CD4-positive, CD25-positive, alpha-beta regulatory T cell (primary cell): ENCODE measurements at places on chromosomes 3 and 15.

- DNase-seq, result no peak
Measured at GRCh38 chr15:36066757-36067156, 512.7 kb upstream of the CDIN1 start.

DNA sequence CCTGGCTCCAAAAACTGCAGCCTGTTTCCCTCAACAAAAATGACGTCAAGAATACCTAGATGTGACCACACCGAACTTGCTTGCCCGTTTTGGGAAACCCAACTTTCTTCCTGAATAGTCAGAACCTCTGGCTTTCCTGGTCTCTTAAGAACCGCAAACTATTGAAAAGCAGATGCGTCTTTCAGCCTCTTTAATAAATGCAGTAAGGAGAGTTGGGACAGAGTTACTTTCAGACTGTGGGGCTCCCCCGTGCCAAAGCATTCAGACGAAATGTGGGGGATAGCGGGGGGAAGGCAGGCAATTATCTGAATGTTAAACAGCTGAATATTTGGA lies 1.2 kb upstream of the PROK2 start:
- DNase-seq, result no peak

- DNase-seq, result no peak
Measured at GRCh38 chr3:2458816-2459215, 360.1 kb downstream of the CNTN4 start.

DNA sequence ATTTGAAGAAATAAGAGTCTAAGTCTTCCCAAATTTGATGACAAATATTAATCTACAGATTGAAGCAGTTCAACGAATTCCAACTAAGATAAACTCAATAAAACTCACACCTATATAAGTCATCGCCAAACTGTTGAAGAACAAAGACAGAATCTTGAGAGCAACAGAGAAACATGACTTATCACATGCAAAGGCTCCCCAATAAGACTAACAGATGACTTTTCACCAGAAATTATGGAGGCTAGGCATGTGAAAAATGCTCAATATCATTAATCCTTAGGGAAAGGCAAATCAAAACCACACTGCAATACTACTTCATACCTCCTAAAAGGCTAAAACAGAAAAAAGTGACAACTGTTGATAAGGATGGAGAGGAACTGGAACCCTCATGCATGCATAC lies 517.6 kb upstream of the SUCLG2 start:
- DNase-seq, result no peak

DNA sequence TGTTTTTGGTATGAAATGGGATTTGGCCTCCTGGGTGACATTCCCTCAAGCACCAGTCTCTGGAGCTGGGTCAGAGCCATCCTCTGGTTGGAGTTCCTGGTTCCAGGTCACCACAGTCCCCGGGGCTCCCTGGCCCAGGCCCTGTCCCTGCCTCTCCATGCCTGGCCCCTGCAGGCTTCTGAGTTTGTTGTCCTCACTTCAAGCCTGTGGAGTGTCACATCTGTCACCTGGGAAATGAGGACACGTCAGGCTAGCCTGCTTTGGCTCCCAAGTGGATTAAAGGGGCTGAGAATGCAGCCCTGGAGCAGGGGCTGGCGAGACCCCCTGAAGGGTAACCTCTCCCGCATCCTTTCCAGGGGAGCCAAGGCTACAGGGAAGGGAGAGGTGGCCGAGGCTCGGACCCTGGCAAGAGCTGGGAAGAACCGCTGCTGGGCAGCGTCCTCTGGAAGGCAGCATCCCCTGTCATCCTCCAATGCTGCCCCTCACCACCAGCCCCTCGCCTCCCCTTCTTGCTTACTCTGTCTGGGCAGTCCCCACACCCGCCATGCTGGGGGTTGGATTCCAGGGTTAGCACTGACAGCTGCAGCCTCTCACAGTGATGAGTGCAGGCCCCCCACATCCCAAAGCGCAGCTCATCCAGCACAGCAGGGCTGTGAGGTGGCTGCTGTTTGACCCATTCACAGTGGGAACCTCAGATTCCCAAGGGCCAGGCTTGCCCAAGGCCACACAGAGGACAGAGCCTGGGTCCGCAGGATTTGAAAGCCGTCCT lies 75.5 kb upstream of the IQSEC1 start:
- no peak for DNase-seq

- DNase-seq, result no peak
Measured at GRCh38 chr15:57769266-57769665, 62.8 kb downstream of the POLR2M start.

GRCh38 chr15:51334011-51334451 lies 4.4 kb downstream of the CYP19A1 start:
- no peak for DNase-seq

DNA sequence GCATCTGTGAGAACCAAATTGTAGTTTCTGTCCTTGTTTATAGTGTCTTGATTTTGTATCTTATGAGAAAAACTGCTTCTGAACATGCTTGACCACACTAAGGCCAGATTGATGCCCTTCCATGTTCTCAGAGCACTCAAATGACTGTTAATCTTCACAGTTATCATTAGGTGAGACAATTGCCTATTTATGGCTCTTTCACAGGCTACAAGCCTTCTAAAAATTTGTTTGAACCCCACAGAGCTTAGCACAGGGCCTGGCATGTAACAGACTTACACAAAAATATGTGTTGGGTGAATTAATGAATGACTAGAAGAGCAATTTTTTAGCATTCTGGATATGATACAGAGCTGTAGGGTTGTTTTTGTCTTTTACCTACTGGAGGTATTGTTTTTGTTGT lies 43.1 kb downstream of the BTLA start:
- no peak for DNase-seq

DNA sequence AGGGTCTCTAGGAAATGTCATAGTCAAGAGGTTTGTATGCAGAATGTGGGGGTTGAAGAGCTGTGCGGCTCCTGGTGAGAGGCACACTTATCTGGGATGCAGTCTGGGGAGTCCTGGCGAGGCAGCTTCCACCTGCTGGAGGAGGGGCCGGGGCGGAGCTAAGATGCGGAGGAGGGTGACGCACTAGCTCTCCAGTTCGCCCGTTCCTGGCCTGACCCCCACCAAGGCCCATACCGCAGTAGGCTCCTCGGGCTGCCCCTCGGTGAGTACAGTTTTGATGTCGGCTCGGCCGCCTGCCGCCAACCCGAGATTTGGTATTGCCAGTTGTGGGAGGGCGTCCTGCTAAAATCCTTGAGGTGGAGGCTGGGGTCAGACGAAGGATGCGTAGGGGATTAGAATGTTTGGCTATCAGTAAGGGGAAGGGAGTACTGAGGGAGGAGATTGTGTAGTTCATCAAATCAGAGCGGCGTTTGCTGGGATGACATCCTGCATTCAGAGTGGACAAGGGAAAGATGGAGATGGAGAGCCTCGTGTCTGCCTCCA lies at the start of gene SCG5:
Gene SCG5, plus strand, starts transcription at position 194 of the 543 bp plus-strand sequence. CDS start 1,883 bp downstream, outside the sequence.
- DNase-seq, result no peak

DNA sequence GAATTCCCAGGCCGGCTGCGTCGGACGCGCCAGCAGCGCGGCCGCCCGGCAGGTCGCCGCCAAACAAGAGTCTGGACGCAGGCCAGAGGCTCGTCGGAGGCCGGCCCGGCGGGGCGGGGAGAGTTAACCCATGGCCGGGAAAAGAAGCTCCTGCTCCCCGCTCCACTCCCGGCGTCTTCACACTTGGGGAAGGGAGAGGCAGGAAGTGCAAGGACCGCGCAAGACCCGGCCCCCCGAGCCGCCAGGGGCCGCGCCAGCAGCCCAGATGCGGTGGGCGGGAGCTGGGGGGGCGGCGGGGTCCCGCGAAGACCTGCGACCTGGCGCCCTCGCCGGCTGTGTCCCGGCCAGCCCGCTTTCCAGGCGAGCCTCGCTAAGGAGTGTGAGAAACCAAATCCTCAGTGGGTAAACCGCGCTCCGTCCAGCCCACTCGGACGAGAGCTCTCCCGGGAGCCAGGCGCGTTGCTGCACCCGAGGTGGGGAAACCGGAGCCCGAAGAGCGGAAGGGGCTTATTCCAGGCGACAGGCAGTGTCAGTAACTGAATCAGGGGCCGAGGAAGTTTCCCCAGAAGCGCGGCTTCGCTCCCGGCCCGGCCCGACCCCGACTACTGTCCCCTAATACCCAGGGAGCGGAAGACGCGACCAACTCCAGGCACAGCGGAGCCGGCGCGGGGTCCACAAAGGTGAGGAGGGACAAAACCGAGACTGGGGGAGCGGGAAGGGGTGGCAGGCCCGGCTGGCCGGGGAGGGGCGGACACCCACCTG lies 721 bp downstream of the ADAMTS7 start:
- no peak for DNase-seq

GRCh38 chr15:29749365-29750086 lies 72.7 kb downstream of the TJP1 start:
- no peak for DNase-seq

GRCh38 chr3:48678566-48679380 lies 6.9 kb downstream of the NCKIPSD start:
- no peak for DNase-seq
